ENCODE measurements at places on chromosomes 13 and 19.

- peak overlapping the region; percentile 90 for H3K4me3 ChIP-seq
- H3K36me3 ChIP-seq: peaks cover 26% of the 10 kb centered on the region
- DNase-seq: no peak
- H3K27me3 ChIP-seq: no peaks in the 10 kb centered on the region
- no peak overlapping the region for H3K27ac ChIP-seq
Observed at GRCh38 chr19:35155441-35155840, 906 bp downstream of the FXYD5 start.

DNA sequence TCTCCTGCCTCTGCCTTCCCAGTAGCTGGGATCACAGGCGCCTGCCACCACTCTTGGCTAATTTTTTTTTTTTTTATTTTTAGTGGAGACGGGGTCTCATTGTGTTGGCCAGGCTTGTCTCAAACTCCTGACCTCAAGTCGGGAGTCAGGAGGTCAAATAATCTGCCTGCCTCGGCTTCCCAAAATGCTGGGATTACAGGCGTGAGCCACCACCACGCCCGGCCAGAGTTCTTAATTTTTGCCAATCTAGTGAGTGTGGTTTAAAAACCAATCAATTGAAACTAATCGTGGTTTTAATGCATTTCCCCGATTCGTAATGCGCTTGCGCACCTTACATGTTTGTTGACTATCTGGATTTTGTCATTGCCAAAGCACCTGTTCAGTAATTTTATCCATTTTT, 37.0 kb downstream of the SKA3 start:
- peaks cover 12% of the 10 kb centered on the region for H3K36me3 ChIP-seq
- H3K27me3 ChIP-seq: no peaks in the 10 kb centered on the region
- H3K4me1 ChIP-seq: peaks cover 9% of the 10 kb centered on the region
- no peak for DNase-seq
- no peak overlapping the region for H3K27ac ChIP-seq
- peak overlapping the region; percentile 97 for H3K4me3 ChIP-seq

- no peak overlapping the region for H3K4me3 ChIP-seq
- H3K27me3 ChIP-seq: no peaks in the 10 kb centered on the region
Observed at GRCh38 chr13:90806892-90807291, 540.6 kb upstream of the MIR17HG start.

DNA sequence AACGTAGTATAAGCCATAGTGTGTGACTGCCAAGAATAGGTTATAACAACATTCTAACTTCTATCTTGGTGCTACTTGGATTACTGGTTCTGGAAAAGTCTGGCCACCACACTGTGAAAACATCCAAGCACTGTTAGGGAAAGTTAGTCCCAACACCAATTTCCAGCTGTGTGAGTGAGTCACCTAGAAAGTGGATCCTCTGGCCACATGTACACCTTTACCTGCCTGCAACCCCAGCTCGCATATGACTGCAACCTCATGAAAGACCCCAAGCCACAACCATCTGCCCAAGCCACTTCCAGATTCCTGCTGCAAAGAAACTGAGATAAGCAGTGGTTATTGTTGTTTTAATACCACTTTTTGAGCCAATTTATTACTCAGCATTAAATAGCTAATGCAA, 404.5 kb downstream of the KCTD12 start:
- no peak overlapping the region for H3K4me3 ChIP-seq
- no peaks in the 10 kb centered on the region for H3K4me1 ChIP-seq
- no peak for DNase-seq
- no peak overlapping the region for H3K27ac ChIP-seq
- H3K27me3 ChIP-seq: no peaks in the 10 kb centered on the region

DNA sequence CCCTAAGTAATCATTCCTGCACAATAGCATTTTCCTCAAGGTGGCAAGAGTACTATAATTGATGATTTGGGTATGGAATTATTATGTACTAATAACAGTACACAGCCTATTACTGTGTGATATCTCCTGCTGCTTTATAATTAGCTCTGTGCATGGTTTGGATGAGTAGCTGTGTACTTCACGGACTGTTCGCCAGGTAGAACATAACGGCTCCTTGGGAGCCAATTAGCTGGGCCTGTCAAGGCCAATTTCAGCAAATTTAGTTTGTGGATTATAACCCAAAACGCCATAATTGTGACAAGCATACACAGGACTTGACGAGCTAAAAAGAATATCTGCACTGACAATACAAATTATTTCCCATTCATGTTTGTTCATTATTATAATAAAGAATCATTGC, 1584.2 kb downstream of the SLITRK1 start:
- no peak overlapping the region for H3K4me3 ChIP-seq
- no peaks in the 10 kb centered on the region for H3K4me1 ChIP-seq
- no peaks in the 10 kb centered on the region for H3K36me3 ChIP-seq
- no peaks in the 10 kb centered on the region for H3K27me3 ChIP-seq

DNA sequence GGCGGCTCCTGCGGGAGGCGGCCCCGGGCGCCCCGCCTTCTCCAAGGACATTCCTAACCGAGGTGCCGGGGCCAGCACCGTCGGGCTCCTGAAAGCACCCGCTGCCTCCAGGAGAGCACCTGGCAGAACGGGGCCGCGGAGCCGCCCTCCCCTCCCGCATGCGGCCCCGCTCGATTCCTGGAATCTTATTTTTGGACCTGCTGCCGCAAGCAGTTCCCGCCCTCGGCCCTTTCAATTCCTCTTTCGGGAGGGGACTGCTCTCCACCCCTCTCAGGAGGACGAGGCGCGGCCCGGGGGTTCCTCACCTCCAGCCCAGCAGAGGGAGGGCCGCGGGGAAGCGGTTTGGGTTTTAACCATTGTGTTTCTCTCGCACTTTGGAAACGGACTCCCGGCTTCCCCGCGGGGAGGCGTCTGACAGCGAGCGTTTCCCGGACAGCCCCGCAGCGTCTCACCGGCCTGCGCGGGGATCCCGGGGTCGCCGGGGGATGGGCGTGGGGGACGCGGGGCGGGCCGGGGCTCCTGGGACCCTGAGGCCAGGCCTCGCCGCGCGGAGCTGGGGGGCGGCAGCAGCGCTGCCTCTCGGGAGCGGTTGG, 849 bp downstream of the GAS6 start:
- H3K4me1 ChIP-seq: peaks cover 34% of the 10 kb centered on the region
- peak overlapping the region; percentile 73 for H3K4me3 ChIP-seq
- no peak overlapping the region for H3K27ac ChIP-seq
- DNase-seq: peak; percentile 78

- H3K27me3 ChIP-seq: no peaks in the 10 kb centered on the region
- DNase-seq: no peak
- H3K27ac ChIP-seq: no peak overlapping the region
Observed at GRCh38 chr19:6672693-6673290, 2.8 kb upstream of the TNFSF14 start.

DNA sequence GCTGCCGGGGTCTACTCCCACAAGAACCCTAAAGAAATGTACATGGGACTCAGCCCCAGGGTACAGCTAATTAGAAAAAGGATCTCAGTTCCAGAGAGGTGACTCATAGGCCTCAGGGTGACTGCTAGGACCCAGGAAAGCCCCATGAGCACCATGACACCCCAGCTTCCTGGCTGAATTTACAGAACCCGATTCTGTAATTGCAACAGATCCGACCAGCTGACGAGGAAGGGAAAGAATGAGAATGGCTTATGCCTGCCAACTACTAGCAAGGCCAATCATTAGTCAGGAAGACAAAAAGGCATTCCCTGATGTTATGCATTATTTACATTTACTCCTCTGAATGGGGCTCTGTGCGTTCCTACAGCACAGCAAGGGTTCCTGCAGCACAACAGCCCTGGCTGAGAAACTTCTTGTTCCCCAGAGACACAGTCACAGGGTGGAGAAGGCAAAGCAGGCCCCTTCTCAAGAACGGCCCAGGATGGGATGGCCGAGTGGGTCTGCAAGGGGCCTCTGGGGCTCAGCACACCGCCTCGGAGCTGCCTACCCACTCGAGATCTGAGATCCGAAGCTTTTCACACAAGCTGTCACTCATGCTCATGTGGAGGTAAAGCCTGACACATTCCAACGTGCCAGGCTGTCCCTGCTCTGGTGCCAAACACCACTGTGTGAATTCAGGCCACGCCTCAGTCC, 27.2 kb downstream of the PBX4 start:
- peak; percentile 51 for DNase-seq
- H3K36me3 ChIP-seq: no peaks in the 10 kb centered on the region
- peak overlapping the region; percentile 81 for H3K27ac ChIP-seq
- peaks cover 20% of the 10 kb centered on the region for H3K4me1 ChIP-seq
- H3K4me3 ChIP-seq: peak overlapping the region; percentile 18

DNA sequence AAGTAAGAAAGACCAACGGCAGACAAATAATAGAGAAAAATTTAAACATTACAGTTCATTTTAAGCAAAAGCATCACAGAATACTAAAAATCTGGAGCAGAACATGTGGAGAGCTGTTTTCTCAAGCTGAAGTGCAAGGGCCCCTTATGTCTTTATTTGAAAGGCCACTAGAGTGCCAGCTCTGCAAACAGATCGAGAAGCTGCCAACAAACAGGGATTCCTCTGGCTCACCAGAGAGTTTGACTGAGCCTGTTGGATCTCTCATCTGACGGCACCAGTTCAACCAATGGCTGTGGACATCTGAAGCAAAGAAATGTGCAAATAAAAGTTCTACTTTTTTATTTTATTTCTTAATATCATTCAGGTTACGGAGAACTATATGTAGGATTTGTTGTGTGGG, 119.7 kb downstream of the COL4A2 start:
- H3K4me3 ChIP-seq: no peak overlapping the region
- no peak for DNase-seq
- H3K4me1 ChIP-seq: no peaks in the 10 kb centered on the region
- no peak overlapping the region for H3K27ac ChIP-seq

GRCh38 chr13:53537586-53537985, 509.0 kb downstream of the OLFM4 start:
- no peak for DNase-seq
- no peaks in the 10 kb centered on the region for H3K4me1 ChIP-seq
- H3K36me3 ChIP-seq: no peaks in the 10 kb centered on the region
- H3K27ac ChIP-seq: no peak overlapping the region
- no peaks in the 10 kb centered on the region for H3K27me3 ChIP-seq

- H3K27me3 ChIP-seq: no peaks in the 10 kb centered on the region
- H3K27ac ChIP-seq: peak within 1 kb of the TSS; percentile 99
- H3K4me3 ChIP-seq: peak within 1 kb of the TSS; percentile 84
- peaks cover 20% of the 10 kb centered on the region for H3K4me1 ChIP-seq
- DNase-seq: peak; percentile 94
Observed at GRCh38 chr19:55605637-55606470, at the start of gene ZNF865. TSS of gene ZNF865 (plus strand) at chr19:55605647. CDS start at chr19:55613619, 7,972 bp downstream.

DNA sequence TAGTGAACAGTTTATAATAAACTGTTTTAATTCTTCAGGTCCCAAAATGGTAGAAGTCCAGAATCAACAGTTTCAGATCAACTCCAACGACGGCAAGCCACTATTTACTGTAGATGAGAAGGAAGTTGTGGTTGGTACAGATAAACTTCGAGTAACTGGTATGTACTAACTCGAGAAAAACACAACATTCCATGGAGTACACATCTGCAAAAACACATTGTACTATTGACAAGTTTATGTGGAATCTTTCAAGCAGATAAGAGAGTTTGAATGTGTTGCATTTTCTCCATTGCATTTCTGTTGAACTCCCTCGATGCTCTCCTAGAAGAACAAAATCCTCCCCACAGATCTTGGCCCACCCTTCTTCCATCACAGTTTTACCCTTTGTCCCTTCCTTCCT, 98.5 kb downstream of the SGCG start:
- no peak for DNase-seq
- H3K27me3 ChIP-seq: no peaks in the 10 kb centered on the region
- no peak overlapping the region for H3K27ac ChIP-seq
- H3K36me3 ChIP-seq: no peaks in the 10 kb centered on the region
- no peak overlapping the region for H3K4me3 ChIP-seq

DNA sequence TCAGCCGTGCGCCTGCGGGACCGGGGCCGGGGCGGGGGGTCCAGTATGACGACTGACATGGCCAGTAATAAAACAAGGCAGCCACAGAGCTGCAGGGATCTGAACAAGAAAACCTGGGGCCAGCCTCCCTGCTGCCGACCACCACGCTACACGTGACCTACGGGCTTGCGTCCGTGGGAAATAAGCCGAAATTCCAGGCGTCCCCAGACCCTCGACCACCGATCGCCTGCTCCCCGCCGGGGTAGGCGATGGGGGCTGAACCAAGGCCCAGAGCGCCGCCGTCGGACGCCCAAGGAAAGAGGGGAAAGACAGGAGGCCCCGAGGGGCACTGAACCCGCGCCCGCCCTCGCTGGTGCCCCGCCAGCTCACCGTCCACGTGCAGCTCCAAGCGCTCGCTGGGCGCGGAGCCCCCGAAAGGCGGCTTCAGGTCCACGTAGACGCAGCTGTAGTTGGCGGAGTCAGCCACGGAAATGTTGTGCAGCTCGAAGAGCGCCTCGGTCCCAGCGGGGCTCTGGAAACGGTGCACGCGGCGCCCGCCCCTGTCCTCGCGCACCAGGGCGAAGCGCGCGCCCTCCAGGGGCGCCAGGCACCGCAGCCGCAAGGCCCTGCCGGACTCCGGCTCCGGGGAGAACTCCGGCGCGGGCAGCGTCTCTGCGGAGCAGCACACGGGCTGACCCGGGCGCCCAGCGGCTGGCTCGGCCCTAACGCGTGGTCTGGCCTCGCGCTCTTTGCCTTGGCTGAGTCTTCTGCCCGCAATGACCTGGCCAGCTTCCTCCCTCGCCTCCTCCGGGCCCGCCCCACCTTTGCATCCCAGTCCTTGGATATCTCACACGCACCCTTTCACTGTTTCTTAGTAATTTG, 3.1 kb downstream of the A1BG start:
- H3K4me3 ChIP-seq: no peak overlapping the region
- peak; percentile 53 for DNase-seq
- no peaks in the 10 kb centered on the region for H3K36me3 ChIP-seq
- peaks cover 46% of the 10 kb centered on the region for H3K27me3 ChIP-seq
- H3K4me1 ChIP-seq: no peaks in the 10 kb centered on the region

- no peak overlapping the region for H3K27ac ChIP-seq
- H3K4me3 ChIP-seq: no peak overlapping the region
- H3K4me1 ChIP-seq: no peaks in the 10 kb centered on the region
- no peaks in the 10 kb centered on the region for H3K27me3 ChIP-seq
- no peak for DNase-seq
Observed at GRCh38 chr13:72555601-72556000, 171.8 kb downstream of the MZT1 start.

DNA sequence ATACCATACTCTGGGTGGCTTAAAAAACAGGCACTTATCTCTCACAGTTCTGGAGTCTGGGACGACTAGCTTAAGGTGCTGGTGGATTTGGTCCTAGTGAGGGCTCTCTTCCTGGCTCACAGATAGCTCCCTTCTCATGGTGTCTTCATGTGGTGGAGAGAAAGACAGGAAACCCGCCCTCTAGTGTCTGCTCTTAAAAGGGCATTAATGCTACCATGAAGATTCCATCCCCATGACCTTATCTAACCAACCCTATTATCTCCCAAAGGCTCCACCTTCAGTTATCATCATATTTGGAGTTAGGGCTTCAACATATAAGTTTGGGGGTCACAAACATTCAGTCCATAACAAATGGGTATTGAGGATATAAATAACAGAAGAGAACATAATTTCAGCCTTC, 139.4 kb downstream of the HS6ST3 start:
- H3K36me3 ChIP-seq: no peaks in the 10 kb centered on the region
- H3K4me3 ChIP-seq: no peak overlapping the region
- no peak overlapping the region for H3K27ac ChIP-seq
- H3K27me3 ChIP-seq: no peaks in the 10 kb centered on the region
- DNase-seq: peak; percentile 72
